T-helper 17 cell (primary cell): ENCODE measurements at places on chromosomes 13 and 19. TPM values are rescaled to one million over a fixed set of nuclear protein-coding genes. Genes with fewer than 3 reads are reported as not detected.

The FAM98C gene
- 31.9 TPM for total RNA-seq

DNA sequence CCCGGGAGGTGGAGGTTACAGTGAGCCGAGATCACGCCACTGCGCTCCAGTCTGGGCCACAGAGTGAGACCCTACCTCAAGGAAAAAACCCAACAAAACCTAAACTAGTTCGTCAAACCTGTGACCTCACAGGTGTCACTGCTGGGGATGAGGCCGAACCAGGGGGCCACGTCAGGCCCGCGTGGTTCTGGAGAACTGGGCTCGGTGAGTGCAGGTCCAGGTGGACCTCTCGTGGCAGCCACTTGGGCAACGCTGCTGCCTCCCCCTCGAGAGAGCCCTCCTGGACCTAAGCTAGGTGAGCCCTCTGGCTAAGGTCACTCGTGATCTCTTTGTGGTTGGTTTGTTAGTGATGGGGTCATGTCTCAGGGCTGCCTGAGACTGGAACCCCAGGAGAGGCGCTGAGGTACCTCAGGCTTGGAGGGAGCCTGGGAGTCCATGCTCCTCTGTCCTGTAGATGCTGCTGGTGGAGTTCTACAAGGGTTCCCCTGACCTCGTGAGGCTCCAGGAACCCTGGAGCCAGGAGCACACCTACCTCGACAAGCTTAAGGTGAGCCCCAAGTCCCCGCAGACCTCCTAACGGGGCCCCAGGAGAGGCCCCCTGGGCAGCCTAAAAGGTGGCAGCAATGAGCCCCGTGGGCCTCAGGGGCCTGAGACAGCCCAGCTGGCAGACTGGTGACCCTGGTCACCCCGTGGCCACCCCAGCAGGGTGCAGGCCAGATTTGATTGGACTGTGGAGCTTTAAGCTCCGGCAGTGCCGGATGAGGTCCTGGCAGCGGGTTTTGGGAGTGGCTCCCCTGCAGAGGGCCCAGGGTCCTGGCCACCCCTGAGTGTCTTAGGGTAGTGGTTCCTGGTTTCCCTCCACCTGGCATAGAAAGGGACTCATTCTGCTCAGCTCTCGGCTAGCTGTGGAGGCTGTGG, 15.6 kb downstream of the MPND start:
- H3K4me1 ChIP-seq: peaks cover 2% of the 10 kb centered on the region
- DNase-seq: no peak
- H3K4me3 ChIP-seq: no peak overlapping the region
- H3K27ac ChIP-seq: no peak overlapping the region
- peaks cover 2% of the 10 kb centered on the region for H3K36me3 ChIP-seq
- H3K27me3 ChIP-seq: no peaks in the 10 kb centered on the region

The GRIK5 gene
- total RNA-seq: 0.55 TPM

The FCGBP gene
- total RNA-seq: 9.1 TPM

GRCh38 chr13:71619096-71619495, 247.9 kb downstream of the DACH1 start:
- no peak overlapping the region for H3K27ac ChIP-seq
- no peaks in the 10 kb centered on the region for H3K4me1 ChIP-seq
- no peak overlapping the region for H3K4me3 ChIP-seq
- no peak for DNase-seq

DNA sequence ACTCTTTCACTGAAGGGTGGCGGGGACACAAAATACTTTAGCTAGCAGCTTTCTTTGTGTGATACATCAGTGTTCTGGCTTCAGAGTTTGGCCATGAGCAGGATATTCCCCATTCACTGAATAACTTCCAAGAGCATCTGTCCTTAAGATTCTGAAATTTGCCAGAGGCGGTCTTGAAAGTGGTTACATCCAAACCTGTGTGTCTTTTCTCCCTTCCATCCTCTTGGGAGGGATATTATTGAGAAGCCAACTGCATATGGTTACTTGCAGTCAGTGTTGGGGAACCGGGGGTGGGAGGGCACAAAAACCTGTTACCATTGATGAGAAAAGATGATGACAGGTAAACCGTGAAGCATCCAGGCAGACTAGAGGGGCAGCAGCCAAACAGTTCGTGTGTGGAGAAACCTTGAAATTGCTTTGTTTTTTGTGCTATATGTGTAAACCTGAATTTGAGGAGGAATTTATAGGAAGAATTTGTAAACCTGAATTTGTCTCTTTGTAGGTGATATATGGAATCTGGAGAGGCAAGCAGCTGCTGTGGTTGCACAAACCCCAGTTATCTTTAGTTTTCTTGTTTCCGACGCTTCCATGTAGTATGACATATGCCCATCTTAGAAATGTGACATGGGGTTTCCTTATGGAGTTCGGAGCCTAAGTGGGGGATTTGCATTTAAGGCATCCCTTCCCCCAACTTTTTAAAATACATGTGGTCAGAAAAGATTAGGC, 104.8 kb downstream of the WDFY2 start:
- H3K27ac ChIP-seq: no peak overlapping the region
- no peaks in the 10 kb centered on the region for H3K27me3 ChIP-seq
- peaks cover 2% of the 10 kb centered on the region for H3K36me3 ChIP-seq
- peak overlapping the region; percentile 15 for H3K4me3 ChIP-seq
